ENCODE measurements at places on chromosomes 4 and X.

DNA sequence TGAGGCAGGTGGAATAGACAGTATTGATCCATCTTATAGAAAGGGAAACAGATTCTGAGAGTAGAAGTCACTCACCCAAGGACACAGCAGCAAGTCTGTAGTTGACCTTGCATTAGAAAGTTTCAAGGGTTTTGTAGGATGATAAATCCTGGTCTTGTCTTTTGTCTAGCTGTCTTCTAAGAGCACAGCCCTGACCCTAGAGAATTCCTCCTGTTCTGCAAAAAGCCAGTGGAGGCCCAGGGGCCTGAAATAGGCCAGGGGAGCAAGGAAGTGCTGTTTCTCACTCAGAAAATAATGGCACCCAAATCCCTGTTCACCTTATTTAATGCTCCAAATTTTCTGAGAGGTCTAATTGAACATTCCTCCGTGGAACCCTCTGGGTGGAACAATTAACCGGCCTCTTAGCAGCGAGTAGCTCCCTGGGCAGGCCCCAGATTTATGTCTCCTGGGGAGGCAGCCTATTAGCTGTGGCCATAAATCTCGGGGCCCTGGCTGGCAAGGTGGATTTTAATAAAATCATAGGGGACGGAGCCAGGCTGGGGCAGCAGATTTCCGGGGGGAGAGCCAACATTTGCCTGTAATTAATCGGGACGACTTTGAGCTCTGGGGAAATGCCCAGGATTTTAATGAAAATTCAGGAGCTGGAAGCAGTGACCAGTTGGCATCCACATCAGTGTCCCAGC is 49.2 kb upstream of the MSX1 start:
- no peak for DNase-seq

DNA sequence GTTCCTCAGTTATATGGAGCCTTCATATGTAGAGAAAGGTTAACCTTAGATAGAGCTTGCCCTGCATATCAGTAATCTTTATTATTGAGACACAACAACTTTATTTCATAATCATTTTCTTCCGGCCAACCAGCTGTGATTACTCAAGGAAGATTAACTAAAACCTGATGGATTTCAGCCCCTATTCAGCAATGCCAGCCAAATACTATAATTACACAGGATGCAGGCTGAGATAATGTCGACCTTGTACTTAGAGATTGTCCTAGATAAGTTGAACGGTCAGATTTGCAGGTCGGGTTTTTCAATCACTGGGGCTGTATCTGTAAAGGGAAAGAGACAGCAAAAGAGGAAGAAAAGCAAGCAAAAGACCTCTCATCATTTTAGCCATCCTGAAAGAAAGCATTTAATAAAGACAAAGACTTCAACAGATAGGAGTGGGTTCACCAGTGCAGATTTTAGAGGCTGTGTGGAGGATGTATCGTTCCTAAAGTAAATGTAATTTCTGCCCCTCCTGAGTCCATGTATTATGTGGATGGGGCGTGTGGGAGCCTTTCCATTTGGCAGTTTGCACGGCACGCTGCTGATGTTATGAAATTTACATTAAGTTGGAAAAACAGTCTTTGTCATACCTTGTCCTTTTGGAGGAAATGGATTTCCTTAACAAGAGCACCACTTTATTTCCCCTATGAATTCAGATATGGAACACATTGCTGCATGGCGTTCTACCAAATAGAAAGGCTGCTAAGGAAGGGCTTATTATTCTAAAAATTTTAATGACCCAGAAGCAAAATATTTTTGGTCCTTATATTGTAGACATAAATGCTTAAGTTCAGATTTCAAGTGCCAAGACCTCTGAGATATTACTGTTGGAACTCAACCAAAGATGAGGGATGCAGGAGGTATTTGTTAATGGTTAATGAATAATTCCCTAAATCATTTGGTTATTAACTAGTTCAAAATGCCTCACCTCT is 496.7 kb downstream of the SPRY1 start:
- DNase-seq: peak; percentile 81

DNA sequence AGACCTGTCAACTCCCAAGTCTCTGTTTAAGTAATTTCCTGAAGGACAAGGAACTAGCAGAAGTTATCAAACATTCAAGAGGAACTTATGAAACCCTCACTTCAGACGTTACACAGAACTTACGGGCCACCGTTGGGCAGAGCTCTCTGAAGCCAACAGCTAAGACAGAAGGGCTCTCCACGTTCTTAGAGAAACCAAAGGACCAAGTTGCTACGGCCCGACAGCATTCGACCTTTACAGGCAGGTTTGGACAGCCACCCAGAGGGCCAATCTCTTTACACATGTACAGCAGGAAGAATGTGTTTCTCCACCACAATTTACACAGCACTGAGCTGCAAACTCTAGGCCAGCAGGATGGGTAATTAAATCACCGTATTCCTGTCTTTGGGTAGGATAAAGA is 705.1 kb upstream of the GRID2 start:
- no peak for DNase-seq

GRCh38 chr4:25811841-25812240 is 50.9 kb downstream of the SEL1L3 start:
- no peak for DNase-seq

DNA sequence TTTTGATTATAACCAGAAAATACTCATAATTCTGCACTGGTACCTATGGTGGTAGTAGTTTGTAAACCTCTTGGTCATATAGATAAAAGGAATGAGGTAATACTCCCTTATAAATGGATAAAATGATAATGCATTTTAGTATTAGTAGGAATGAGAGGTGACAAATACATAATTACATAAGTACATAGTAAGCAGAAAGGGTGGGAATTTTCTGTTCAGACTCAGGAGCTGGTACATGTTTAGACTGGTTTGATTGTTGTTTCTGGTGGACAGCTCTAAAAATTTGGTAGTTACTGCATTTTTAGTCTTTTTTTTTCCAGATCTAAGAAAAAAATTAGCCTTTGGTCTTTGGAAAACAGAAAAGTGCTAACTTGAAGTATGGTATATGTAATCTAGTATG is 70.4 kb upstream of the AGA start:
- no peak for DNase-seq

GRCh38 chr4:159902648-159903047 is 799.8 kb downstream of the RAPGEF2 start:
- no peak for DNase-seq

DNA sequence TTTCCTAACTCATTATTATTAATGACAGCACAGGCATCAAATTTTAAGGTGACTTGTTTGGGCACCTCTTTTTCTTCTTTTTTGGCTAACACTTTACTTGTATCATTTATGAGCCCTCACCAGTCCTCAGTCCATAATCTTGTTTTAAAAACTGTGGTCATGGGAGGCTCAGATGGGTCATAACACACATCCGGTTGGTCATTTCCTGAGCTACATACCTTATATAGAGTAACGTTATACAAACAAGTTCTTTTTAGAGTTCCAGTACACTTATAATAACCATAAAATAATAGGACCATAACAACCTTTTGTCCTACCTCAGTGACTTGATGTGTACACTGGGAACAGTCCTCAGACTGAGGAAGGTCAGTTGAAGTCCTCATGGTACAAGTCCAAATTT is 21.1 kb upstream of the PLS3 start:
- peak; percentile 40 for DNase-seq

DNA sequence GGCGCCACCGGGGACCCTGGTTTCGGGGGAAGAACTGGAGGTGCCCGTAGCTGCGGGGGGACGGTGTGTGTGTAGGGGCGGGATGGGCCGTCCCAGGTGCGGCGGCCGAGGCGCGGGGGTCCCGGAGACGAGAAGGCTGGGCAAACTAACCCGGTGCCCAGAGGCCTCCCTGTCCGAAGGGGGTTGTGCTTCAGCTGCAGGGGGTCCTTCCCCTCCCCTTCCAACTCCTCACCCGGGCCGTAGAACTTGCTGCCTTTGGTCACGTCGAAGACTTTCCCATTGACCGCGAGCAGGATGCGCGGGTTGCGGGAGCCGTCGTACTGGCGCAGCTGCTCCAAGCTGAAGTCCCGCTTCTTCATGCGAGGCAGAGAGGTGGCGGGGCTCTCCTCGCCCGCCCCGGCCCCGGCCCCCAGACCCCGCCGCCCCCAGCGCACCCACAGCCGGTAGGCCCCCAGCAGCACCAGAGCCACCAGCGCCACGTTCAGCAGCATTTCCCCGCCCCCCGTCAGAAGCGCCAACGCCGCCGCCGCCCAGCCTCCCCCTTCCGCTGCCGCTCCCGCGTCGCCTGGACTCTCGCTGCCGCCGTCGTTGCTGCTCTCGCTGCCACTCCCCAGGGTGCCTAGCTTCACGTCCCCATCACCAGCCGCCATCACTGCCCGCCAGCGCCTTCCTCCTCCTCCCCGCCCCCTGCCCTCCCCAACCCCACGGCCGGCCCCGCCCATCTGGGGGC is at the start of gene PGRMC2:
Gene PGRMC2 (minus strand): TSS at position 673 of the 730 bp plus-strand sequence. CDS start 23 bp downstream, at position 650.
- DNase-seq: peak; percentile 53

DNA sequence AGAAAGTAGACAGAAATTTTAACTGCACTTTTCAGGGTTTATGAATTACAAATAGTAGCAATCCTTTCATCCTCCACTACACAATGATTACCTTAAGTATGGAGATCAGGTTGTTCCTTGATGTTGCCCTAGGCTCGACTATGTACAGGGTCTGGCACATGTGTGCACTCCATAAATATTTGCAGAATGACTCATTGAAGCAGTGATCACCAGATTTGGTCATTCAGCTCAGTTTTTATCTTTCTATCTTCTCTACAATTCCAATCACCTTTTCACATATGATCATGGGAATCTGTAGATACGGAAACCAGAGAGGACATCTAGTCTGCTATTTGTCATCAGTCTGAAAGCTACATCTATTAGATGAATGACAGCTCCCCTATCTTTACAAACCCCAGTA is 171.7 kb upstream of the HCCS start:
- peak; percentile 29 for DNase-seq

- DNase-seq: peak; percentile 54
Measured at GRCh38 chr4:102608190-102608589, 107.0 kb downstream of the NFKB1 start.

GRCh38 chr4:96136056-96136455 is 296.2 kb downstream of the PDHA2 start:
- peak; percentile 12 for DNase-seq

DNA sequence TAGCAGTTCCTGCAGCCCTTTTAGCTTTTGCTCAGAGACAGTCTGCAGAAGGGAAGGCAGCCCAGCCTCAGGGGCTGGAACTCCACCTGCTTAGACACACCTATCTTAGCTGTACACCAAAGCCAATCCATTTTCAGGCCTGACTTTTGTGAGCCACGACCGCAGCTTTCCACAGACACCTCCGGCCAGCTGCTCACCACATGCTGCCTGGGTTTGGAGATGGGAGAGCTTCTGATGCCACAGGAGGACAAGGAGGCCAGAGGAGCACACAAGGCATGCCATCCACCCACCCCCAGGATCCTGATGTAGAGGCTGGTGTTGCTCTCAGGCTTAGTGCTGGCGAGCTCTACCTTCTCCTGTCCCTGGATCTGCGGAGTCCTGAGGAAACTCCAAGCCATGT is 141.8 kb upstream of the NALF2 start:
- DNase-seq: no peak

GRCh38 chr4:55125087-55125721 is at the start of gene KDR:
KDR (minus strand) TSS chr4:55125595; CDS start chr4:55125293, 302 bp downstream.
- peak; percentile 40 for DNase-seq

- peak; percentile 63 for DNase-seq
Measured at GRCh38 chrX:131821945-131822622, 201.0 kb upstream of the STK26 start.

DNA sequence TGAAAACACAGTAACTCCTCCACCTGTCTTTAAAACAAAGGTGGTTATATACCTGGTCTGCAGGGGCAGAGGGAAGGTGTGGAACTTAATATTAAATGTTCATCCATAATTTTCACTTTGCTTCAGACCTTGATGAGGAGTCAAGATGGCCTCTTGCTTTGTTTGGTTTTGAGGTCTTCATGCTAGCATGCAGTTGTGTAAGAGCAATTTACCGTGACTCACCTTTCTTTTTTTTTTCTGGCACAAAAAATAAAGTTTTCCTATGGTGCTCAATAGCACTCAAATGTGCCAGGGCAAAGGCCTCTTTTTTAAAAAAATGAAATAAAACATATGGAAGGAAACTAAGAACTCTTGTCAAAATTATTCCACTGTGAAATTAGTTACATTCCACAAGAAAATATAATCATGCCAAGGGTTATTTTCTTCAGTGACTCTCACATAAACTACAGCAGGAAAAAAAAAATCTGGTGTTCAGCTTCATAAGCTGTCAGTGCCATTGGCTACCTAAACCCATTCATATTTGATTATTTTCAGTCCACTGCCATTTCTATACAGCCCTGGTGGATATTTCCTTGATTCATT is 128.2 kb downstream of the SLC7A11 start:
- DNase-seq: peak; percentile 78

DNA sequence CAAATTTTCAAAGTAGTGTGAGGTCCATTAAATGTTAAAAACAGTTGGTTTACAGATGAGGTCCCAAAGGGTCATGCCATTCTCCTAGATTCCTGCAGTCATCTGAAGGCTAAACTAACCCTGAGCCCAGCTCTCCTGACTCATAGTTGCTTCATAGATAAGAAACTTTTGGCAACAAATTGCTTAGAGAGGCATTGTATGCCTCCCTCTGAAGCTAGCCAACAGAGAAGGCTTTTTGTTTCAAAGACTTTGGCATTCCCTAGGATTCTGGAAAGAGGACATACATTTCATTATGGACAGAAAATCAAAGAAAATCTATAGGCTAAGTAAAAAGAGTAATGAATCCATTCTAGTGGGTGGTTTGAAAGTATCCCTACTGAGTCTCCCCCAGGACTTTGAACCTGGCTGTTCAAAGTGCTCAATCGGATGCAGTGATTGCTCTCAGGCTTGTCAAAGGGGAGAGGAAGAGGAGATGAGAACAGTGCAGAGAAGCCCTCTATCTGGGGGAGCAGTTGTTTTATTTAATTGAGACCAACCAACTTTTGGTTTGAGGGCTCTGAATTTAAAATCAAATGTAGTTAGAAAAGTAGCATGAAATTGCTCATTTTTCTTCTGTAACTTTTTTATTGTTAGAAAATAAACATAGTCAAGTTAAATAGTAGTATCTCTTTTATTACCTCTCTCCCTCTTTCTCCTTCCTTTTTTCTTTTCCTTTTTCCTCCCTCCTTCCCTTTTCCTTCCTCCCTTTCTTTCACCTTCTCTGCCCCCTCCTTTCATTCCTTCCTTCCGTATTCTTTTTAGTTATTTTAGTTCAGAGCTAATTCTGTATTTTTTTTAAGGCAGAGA is 72.3 kb upstream of the ZNF518B start:
- DNase-seq: peak; percentile 39

- DNase-seq: peak; percentile 16
Measured at GRCh38 chr4:32519060-32519459, 1798.9 kb downstream of the PCDH7 start.

GRCh38 chr4:155657985-155658680 is 8.5 kb upstream of the GUCY1A1 start:
- no peak for DNase-seq

DNA sequence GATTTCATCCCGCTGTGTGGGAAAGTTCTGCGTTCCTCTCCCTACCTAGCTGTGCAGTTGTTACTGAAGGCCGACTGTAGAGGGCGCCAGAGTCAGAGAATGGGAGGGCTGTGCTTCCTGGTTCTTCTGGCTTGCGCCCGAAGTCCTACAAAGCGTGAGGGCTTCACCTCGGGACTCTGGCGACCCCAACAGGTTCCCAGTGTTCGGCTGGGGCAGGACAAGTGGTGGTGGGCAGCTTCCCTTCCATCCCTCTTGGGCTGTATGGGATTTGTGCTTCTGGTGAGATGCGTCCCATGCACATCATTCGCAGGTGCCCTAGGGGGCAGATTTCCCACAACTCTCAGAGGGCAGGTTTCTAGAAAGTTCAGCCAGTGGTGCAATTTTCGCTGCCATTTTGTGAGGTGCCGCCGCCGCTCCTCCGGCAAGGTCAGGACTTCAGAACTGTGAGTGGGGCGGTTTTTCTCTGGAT is 27.3 kb downstream of the CT45A1 start:
- no peak for DNase-seq

Measured in iris pigment epithelial cell (primary cell).